ENCODE measurements at places on chromosomes 13 and 19.
A peak's percentile ranks its signal among the peaks of the same experiment; 100 is the strongest.

GRCh38 chr13:49403996-49404702 lies 39.7 kb downstream of the CAB39L start:
- peaks cover 22% of the 10 kb centered on the region for H3K4me1 ChIP-seq
- no peaks in the 10 kb centered on the region for H3K36me3 ChIP-seq
- ATAC-seq = no peak
- H3K4me3 ChIP-seq = no peak overlapping the region

- H3K4me1 ChIP-seq = no peaks in the 10 kb centered on the region
- H3K27me3 ChIP-seq = no peaks in the 10 kb centered on the region
Measured at GRCh38 chr13:31595563-31595962, 143.8 kb upstream of the RXFP2 start.

DNA sequence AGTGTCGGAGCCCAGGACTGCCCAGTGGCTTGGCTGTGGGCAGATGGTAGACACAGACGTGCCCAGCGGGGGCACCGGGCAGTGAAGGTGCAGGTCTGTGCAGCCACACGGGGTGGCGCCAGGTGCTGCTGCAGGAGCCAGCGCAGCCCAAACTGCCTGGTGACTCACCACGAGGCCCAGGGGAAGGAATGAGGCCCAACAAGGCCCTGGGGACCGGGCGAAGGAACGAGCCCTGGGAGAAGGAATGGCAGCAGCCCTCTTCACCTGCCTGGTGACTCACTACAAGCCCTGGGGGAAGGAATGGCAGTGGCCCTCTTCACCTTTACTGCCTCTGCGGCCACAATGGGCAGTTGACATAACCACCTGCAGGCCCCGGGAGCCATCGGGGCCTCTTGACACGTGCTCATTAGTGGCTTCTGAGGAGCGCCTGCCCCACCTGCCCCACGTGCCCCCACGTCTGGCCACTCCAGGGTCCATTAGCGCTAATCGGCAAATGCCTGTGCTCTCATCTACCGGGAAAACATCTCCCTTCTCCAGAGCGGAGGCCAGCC lies 9.3 kb downstream of the MED16 start:
- no peaks in the 10 kb centered on the region for H3K4me1 ChIP-seq
- H3K36me3 ChIP-seq = no peaks in the 10 kb centered on the region

DNA sequence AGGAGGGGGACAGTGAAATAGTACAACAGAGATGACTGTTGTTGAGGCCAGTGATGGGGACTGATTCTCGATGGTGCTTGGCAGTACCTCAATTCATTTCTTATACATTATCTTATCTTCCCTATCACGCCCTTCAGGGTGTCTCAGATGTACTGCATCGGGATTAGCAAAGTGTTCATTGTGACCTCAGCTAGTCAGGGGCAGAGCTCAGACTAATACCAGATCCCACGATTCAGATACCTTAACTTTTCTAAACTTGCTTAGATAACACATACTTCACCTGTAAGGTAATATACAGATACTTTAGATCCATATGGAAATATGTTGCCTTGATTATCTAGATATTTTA lies 720.6 kb downstream of the EFNB2 start:
- H3K27ac ChIP-seq = no peak overlapping the region
- no peaks in the 10 kb centered on the region for H3K4me1 ChIP-seq

- H3K27me3 ChIP-seq = no peaks in the 10 kb centered on the region
- H3K4me3 ChIP-seq = no peak overlapping the region
- ATAC-seq = no peak
- H3K27ac ChIP-seq = no peak overlapping the region
- H3K36me3 ChIP-seq = no peaks in the 10 kb centered on the region
Measured at GRCh38 chr13:91369441-91369831, 21.9 kb downstream of the MIR17HG start.

- no peak for ATAC-seq
- no peaks in the 10 kb centered on the region for H3K27me3 ChIP-seq
- H3K4me3 ChIP-seq = no peak overlapping the region
Measured at GRCh38 chr13:87981416-87981815, 310.2 kb downstream of the SLITRK5 start.

- peak; percentile 90 for ATAC-seq
- peak within 1 kb of the TSS; percentile 90 for H3K4me3 ChIP-seq
- H3K27me3 ChIP-seq = no peaks in the 10 kb centered on the region
- peaks cover 49% of the 10 kb centered on the region for H3K36me3 ChIP-seq
- H3K4me1 ChIP-seq = peaks cover 21% of the 10 kb centered on the region
- no peak within 1 kb of the TSS for H3K27ac ChIP-seq
Measured at GRCh38 chr19:10315335-10316214, at the start of gene FDX2. FDX2 (minus strand) TSS chr19:10316015; CDS start chr19:10315996, 19 bp downstream.
